ENCODE measurements at places on chromosomes 7 and 10. TPM values are rescaled to one million over a fixed set of nuclear protein-coding genes. Genes with fewer than 3 reads are reported as not detected.

GRCh38 chr7:71706597-71706975 lies 574.6 kb downstream of the GALNT17 start:
- no peak for DNase-seq

DNA sequence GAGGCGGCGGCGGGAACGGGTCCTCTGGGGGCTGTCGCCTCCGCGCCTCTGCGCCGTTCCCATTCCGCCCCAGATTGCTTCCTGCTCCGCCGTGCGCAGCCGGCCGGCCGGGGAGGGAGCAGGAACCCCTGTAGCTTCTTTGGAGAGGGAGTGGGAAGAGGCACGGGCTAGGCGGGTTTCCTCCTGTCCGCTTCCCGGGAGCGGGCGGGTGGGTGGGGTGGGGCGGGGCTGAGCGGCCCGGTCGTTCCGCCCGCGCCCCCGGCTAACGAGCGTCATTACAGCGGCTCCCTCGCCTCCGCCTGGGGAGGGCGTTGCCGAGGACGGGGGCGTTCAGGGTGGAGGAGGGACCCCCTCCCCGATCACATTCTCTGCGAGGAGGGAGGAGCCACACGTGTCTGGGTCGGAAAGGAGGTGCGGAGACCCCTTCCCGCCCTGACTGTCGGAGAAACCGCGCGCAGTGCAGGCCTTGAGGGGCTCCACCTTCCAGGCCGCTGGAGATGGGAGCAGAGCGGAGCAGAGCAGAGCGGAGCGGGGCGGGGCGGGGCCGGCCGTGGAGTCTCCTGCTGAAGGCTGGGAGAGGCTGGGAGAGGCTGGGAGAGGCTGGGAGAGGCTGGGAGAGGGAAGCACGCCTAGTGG lies 39.7 kb downstream of the AGAP3 start:
- no peak for DNase-seq

DNA sequence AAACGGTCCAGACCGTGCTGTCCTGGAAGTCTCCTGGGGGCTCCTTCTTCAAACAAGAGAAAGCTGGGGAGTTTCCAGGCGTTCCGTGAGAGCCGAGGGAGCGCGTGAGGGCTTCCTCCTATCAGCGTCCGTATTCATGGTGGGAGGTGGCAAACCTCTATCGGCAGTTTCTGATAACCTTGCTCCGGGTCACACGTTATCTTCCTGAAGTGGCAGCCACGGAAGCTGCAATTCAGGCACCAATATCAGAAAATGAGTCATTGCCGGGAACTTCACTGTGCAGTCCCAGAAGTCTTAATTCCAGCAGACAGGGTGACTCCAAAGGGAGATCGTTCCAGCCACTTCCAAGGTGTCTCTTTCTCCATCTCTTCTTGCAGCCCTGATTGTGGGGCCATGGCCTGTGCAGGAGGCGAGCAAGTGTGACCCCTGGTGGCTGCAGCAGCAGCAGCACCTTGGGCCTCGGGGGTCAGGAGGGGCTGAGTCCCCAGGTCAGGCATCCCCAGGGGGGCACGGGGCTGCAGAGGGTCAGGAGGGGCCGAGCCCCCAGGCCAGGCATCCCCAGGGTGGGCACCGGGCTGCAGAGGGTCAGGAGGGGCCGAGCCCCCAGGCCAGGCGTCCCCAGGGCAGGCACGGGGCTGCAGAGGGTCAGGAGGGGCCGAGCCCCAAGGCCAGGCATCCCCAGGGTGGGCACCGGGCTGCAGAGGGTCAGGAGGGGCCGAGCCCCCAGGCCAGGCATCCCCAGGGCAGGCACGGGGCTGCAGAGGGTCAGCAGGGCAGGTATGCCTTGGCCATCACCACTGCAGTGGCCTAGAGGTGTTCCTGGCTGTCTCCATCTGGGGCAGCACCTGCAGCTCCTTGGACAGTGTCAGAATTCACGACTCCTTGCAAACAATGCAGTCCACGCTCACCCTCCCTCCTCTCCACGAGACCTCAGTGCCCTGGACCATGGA lies 538.7 kb downstream of the DNAJB6 start:
- peak; percentile 64 for DNase-seq

RPP38 gene
- total RNA-seq, result 24.9 TPM

DNA sequence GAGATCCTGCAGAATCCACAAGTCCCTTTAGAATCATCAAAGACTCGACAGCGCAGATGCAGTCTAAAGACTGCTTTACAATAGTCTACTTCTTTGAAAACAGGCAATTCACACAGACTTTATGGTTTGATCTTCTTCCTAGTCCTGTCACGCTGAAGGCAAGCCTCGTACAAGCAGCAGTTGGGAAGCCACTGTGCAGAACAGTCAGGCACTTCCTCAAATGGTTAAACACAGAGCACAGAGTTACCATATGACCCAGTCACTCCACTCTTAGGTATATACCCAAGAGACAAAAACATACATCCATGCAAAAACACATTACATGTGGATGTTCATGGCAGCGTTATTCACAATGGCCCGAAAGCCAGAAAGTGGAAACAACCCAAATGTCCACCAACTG lies 41.4 kb downstream of the LRRC20 start:
- DNase-seq, result no peak

GRCh38 chr7:103727982-103728610 lies 261.4 kb downstream of the RELN start:
- DNase-seq, result no peak

GRCh38 chr10:32376771-32377170 lies 29.8 kb upstream of the EPC1 start:
- DNase-seq, result peak; percentile 17

DNA sequence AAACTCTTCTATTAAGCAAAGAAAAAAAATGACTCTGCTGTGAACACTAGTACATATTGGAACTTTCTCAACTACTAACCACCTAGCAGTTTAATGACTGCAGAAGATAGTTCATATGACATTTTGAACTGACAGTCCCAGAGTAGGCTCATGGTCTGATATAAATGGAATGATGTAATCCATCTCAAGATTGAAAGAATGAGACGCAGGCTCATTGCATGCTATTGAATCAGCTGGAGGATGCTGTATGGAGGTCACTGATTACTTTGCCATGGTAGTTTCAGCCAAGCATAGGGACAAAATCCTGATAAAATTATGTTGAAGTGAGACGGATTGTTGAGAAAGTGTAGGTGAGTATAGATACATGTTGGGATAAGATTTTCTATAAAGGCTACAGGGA lies 217.6 kb upstream of the SEMA3E start:
- no peak for DNase-seq

DNA sequence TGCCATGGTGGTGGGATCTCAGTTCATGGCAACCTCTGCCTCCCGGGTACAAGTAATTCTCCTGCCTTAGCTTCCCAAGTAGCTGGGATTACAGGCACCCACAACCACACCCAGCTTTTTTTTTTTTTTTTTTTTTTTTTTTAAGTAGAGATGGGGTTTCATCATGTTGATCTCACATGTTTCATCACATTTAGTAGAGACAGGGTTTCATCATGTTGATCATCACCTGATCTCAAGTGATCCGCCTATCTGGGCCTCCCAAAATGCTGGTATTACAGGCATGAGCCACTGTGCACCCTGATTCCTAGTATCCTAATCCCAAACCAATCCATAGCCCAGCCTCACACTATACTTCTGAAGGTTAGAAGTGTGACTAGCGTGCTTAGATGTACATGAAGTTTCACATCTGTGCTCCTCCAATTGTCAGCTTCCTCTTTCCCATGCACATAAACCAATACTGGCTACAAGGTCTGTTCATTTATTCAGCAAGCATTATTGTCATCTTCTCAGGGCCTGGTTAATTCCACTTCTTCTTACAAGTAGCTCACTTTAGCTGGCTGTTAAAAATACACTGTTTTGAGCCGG lies 6.8 kb upstream of the NAT16 start:
- no peak for DNase-seq

- peak; percentile 41 for DNase-seq
Measured at GRCh38 chr7:47371733-47372368, 210.1 kb downstream of the TNS3 start.

PTPRN2 gene
- 2.2 TPM for total RNA-seq

- DNase-seq, result no peak
Measured at GRCh38 chr7:139695588-139695987, 82.2 kb downstream of the HIPK2 start.

DNA sequence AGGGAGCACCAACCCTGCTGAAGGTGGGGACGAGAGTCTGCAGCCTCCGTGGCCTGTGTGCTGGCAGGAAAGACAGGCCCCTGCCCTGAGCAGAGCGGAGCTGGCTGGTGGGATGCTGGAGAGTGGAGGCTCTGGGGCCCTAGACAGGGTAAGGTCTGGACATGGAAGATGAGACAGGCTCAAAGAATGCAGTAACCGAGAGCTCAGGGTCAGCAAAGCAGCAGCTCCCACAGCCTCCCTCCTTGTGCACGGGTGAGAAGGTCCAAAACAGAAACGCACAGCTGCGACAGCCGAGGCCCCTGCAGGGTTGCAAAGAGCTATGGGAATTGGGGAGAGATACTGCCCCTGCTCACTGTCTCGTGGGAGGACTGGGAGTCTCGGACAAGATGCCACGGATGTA lies 80.5 kb downstream of the TNS3 start:
- DNase-seq, result no peak

DNA sequence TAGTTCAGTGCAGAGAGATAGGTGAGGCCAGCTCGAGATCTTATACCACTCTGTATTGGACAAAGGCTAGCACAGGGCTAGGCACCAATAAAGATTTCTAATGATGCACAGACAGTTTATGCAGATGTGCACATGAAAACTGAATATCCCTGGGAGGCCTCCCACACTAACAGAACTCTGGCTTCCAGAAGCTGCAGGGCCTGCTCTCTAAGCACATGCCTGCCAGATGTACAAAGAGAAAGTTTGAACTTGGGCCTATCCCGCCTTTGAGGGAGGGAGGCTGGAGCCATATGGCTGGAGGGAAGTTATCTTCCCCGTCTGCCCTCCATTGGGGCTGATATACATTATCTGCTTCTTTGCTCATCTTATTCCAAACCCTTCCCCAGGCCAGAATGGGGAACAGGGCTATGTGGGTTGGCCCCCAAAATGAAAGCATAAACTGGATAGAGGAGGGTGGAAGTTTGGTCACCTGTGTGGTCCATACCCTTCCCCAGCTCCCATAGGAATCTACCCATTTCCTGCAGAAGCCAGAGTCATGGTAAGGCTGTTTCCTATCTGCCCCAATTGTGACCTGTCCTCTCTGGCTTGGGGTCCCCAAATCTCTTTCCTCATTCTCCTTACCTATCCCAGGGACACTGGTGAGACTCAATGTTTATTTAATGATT lies 3.8 kb downstream of the KAZALD1 start:
- DNase-seq, result no peak

UPK3B gene
- total RNA-seq, result 10.6 TPM

GRCh38 chr7:128007303-128007680 lies 23.9 kb downstream of the LRRC4 start:
- no peak for DNase-seq

GRCh38 chr7:155524018-155524556 lies 22.3 kb downstream of the CNPY1 start:
- no peak for DNase-seq

ASIC3 gene
- total RNA-seq, result 0.53 TPM

GRCh38 chr7:66007232-66007631 lies 25.2 kb upstream of the GUSB start:
- no peak for DNase-seq

GRCh38 chr10:92627845-92628480 lies 35.0 kb downstream of the KIF11 start:
- DNase-seq, result no peak

DNA sequence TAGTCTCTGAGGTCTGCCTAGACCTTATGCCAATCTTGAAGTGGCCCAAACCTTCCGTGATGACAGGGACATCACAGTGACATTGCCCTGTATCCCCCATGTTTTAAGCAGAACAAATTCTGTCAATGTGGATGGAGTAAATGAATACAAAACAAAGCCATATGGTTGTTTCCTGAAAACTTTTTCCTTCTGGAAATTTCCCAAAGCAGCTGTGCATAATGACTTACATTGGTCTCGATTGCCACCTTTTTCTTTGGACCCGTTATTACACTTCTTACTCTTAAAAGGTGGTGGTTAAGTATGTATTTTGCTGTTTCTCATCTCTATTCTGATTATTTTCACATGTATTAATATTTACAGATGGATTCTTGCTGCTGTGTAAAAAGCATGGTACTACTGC lies 411.2 kb upstream of the KLF6 start:
- no peak for DNase-seq

ACBD7 gene
- 9.3 TPM for total RNA-seq

DNA sequence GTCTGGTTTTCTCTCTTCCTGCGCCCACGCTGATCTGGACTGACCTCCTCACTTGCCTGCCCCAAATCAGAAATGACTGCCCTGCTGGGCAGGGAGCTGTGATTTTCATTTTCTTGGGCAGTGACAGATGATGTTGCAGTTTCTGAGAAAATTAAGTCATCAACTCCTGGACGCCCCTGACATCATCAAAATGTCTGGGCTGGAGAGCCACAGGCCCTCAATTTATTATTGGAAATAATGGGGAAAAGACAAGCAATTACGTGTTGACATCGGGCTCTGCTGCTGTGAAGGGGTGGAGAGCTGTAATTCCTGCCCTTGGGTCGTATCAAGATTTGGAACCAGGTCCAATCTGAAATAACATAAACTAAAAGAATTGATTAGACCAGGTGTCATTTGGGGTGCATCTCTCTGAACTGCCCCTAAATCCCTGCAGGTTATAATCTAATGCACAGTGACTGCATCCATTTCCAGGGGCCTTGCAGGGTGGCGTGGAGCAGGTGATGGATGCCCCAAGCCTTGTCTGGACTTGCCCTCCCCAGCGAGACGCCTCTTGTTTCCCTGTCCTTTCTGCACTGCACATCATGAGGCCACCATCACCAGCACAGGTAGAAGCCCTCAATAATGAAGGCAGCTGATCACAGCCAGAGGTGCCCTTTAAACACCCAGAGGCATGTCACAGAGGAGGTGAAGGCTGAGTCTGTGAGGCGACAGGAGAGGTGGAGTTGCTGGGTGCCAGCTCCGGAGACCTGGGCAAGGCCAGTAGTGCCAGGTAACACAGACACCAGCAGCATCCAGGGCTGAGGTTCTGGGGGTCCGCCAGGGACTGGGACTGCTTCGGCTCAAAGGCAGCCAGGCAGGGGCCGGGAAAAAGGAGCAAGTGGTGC lies 98.7 kb downstream of the HTR5A start:
- no peak for DNase-seq

DNA sequence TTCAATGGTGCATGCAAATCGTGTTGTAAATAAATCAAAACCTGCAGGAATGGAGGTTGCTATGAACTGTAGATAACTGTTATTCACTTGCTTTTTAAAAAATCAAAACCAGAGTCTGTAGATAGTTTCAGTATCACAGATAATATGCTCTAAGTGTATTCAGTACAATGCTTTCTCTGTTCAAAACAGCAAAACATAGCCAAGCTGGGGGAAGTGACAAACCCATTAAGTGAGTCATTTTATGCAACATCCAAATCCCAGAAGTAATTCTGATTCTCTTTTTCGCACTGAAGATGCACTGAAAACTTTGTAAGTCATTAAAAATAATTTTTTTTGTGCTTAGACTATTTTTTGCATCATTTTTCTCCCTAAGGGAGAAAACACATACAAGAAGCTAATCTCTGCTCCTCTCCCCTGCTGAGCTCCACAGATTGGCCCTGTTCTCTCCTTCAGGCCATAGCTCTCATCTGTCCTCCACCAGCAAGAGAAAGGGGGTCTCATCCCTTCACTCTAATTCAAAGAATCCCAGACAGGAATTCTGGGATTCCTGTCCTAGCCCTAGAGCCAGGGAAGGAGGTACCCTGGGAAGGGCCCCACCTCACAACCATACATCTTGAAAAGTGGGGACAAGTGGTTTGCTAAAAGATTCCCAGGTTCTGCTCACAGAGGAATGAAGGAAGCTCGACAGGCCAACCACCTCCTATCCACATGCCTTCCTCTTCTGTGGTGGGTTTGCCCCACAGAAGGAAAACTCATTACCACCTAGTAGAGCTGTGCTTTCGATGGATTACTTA lies 4.9 kb downstream of the PRTFDC1 start:
- peak; percentile 69 for DNase-seq

ZNF485 gene
- total RNA-seq, result 1.4 TPM

- no peak for DNase-seq
Measured at GRCh38 chr10:6490614-6491013, 89.5 kb downstream of the PRKCQ start.
